ENCODE measurements at places on chromosomes 5 and 9. TPM values are rescaled to one million over a fixed set of nuclear protein-coding genes. Genes with fewer than 3 reads are reported as not detected.

The HTR4 gene
- total RNA-seq = not detected

The CSF2 gene
- total RNA-seq = not detected

The BTNL8 gene
- not detected for total RNA-seq

The PCDHGB5 gene
- total RNA-seq = 6.1 TPM

The ADAMTSL1 gene
- 20.1 TPM for total RNA-seq

The DNAI1 gene
- total RNA-seq = not detected

The ELOVL7 gene
- total RNA-seq = 0.61 TPM

The CD14 gene
- 1.2 TPM for total RNA-seq

The CAVIN4 gene
- total RNA-seq = 0.65 TPM

The LPAR1 gene
- total RNA-seq = 0.32 TPM

The POLK gene
- 22.7 TPM for total RNA-seq

The LCN15 gene
- not detected for total RNA-seq

The DMRT2 gene
- total RNA-seq = not detected

The SLC35D2 gene
- 17.2 TPM for total RNA-seq

The ANKRD34B gene
- not detected for total RNA-seq

The FOCAD gene
- 66.4 TPM for total RNA-seq

The LARP1 gene
- total RNA-seq = 38.0 TPM

The ANGPTL2 gene
- 8.4 TPM for total RNA-seq

The EGFLAM gene
- 1.9 TPM for total RNA-seq

The IFNA13 gene
- total RNA-seq = not detected

The ADRB2 gene
- 0.97 TPM for total RNA-seq

The LIFR gene
- total RNA-seq = 51.5 TPM
